ENCODE measurements at places on chromosomes 5 and 9.

DNA sequence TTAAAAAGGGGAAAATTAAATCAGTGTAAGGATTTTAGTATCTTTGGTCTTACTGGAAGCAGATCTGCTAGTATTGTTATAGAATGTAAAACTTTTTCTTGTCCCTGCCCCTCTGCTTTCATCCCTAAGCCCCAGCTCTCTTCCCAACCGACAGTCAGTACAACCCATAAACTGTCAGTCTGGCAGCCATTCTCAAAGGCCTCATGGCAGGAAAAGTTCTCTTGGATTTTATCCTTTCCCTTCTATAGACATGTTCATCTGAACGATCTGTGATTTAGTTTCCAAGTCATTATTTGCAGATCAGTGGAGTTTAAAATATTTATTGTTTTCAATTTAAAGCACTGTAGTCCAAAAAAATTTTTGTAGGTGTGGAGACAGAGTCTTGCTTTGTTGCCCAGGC, 39.2 kb downstream of the ARRDC3 start:
- DNase-seq: no peak

- DNase-seq: no peak
Measured at GRCh38 chr9:35280399-35280798, 118.6 kb downstream of the UNC13B start.

DNA sequence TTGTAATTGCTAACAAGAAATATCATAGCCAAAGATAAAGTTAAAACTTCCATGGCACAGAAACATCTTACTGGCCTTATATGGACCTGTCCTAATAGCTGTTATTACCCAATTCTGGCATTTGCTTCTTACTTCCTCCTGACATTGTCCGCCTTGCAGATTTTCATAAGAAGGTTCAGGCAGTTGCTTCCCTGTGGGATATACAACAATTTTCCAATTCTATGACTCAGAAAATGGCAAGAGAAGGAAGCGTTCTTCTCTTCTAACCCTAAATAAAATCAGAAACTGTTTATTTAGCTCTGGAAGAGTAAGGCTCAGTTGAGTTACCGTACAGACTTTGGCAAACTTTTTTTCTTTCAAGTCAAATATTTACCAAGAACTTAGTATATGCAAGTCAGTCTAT, 1.7 kb downstream of the PRKAA1 start:
- no peak for DNase-seq

DNA sequence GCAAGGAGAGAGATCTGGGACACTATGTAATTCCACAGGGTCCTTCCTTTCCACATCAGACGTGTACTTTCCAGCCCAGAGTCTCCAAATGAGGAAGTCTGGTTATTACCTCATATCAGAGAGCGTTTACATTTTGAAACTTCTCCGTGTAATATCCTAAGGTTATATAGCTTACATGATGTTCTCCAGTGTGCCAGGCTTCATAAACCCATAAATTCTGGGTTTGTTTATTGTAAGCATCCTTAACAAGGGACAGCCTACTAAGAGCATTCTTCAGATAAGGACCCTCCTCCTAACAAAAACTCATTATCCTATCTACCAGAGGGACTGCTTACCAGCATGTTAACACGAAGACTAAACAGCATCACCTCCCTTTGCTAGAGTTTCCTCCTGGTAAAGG, 17.9 kb downstream of the SRFBP1 start:
- DNase-seq: no peak

DNA sequence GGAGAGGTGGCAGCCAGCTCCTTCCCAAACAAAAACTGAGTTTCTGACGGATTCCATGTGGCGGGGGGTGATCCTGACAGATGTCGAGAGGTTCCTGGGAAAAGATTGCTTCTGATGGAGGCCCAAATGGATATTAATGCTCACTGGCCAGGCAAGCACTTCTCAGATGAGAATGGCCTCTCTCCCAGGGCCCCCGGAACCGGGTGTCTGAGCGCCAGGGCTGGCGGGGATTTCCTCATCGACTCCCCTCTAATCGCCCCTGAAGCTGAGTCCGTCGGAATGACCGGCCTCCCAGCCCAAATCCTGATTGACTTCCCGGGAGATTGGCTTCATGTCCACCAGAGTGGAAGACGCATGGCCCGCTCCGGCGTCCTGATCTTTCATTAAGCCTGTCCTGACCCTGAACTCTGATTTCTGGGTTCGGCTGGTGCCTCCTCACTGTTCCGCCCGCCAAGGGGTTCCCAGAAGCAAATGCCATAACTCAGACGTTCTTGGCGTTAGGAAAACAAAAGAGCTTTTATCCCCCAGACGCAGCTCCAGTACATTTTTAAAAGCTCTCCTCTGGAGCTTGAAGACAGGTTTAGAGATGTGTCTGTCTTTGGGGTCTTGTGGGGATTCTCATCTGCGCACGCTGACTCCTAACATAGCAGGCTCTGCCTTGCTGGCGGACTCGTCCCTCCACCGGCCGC, 17.6 kb downstream of the FIBCD1 start:
- DNase-seq: no peak

DNA sequence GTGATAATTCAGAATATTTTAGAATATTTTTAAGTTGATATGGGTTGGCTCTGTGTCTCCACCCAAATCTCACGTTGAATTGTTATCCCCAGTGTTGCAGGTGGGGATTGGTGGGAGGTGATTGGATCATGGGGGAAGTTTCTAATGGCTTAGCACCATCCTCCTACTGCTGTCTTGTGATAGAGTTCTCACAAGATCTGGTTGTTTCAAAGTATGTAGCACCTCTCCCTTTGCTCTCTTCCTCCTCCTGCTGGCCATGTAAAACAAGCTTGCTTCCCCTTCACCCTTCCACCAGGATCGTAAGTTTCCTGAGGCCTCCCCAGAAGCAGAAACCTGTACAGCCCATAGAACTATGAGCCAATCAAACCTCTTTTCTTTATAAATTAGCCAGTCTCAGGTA, 214.6 kb upstream of the C9orf72 start:
- DNase-seq: peak; percentile 44

- no peak for DNase-seq
Measured at GRCh38 chr9:110391826-110392485, 54.3 kb upstream of the TXNDC8 start.

DNA sequence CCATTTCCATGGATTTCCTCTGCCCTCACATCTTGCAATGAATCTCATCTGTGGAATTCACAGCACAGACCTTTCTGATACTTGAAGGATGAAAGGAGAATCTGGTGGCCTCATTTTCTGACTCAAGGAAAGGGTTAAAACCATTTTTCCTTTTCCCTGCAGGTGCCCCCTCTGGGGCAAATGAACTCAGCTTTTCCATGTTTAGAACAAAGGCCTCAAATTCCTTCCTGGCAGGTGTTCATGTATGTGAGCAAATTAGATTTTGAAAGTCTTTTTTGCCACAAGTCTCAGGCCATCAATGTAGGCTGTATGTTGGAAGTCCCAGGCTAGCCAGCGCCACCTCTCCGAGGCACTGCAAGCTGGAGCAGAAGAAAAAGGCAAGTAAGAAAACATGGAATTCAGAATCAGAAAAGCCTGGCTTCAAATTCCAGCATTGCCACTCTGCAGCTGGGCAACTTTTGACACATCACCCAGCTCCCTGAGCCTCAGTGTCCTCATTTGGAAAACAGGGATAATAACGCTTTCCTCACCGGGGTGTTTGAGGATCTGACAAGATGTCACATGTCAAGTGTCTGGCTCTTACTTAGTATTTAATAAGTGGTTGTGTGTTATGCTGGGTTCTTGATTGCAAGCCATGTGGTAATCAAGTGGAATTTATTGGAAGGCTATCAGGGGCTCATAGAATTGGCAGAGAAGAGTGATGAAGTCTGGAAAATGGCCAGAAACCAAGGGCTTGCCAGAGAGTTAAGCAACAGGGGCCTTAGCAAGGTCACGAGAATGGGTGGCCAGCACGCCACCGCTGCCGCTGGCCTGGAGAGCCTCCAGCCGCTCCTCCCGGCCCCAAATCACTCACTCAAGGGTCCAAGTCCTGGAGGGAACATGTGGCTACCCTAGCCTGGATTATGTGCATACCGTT, 48.4 kb upstream of the SMIM23 start:
- no peak for DNase-seq

- no peak for DNase-seq
Measured at GRCh38 chr5:98804066-98804465, 30.6 kb downstream of the RGMB start.

GRCh38 chr9:1952001-1952400, 63.1 kb upstream of the SMARCA2 start:
- no peak for DNase-seq

GRCh38 chr9:21965401-21965951, 28.7 kb downstream of the CDKN2A start:
- DNase-seq: no peak

DNA sequence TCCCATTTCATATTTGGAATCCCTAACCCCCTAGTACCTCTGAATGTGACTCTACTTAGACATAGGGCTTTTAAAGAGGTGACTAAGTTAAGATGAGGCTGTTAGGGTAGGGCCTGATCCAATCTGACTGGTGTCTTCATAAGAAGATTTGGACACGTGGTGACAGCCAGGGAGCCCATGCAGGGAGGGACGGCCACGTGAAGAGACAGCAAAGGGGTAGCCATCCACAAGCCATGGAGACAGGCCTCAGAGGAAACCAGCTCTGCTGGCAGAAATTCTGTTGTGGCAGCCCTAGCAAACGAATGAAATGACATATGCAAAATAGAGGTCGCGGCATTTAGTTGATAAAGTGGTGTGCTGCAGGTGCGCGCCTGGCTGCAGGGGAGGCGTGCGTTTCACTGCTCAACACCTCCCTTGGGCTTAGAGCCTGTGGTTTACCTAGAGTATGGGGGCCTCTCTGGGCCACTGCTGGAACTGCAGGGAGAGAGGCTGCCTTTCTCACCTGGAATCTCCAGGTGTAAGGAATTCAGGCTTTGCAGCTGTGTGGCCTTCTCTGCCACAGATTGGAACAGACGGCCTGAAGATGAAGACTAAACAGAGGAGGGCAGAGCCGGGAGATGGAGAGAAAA, 7.1 kb upstream of the AFAP1L1 start:
- DNase-seq: peak; percentile 14

- DNase-seq: no peak
Measured at GRCh38 chr5:123855609-123856008, 343.6 kb downstream of the CSNK1G3 start.

- no peak for DNase-seq
Measured at GRCh38 chr9:119027901-119028699, 341.1 kb downstream of the BRINP1 start.

- no peak for DNase-seq
Measured at GRCh38 chr5:55410845-55411244, 103.1 kb downstream of the MTREX start.
